ENCODE measurements at places on chromosomes 3 and 15.

DNA sequence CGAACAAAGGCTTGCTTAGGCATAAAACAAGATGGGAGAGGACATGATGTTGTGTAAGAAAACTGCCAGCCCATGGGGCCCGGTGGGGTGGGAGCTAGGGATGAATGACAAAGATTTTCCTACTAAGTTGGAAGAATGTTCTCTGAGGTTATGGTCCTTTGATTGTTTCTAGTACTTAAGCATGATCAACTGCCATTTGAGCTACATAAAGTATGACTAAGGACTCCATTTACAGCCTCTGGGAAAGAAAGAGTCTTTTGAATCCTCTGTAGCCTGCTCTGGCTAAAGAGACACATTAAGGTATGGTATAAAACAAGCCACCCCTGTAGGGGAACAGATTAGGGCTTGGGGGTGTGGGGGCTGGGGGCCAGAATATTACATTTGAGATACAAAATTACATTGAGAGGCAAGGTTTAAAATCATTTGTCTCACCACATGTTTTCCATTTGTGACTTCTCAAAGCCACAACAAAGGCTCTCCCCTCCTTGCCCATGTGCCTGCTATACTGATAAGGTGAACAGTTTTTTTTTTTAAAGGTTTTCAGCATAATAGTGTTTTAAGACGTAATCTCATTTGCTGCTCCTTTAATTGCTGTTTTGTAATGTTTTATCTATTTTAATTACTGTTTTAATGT is 323.4 kb downstream of the CHST2 start:
- DNase-seq = no peak

DNA sequence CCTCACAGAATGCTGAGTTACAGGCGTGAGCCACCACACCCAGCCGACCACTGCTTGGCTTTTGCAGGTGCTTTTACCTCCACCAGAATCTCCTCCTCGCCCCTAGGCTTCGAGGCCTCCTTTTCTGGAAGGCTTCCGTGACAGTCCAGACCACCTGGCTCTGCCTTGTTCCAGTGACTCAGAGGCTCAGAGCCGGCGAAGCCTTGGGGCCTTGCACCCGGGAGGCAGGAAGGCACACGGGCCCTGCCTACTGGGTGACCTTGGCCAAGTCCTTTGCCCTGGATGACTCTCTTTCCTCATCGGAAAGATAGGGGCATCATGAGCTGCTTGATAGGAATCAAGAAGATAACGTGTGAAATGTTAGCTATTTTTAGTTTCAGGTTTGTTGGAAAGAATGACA is 31.3 kb upstream of the FURIN start:
- peak; percentile 80 for DNase-seq

- DNase-seq = no peak
Observed at GRCh38 chr3:84961521-84962255, 2.9 kb downstream of the CADM2 start.

DNA sequence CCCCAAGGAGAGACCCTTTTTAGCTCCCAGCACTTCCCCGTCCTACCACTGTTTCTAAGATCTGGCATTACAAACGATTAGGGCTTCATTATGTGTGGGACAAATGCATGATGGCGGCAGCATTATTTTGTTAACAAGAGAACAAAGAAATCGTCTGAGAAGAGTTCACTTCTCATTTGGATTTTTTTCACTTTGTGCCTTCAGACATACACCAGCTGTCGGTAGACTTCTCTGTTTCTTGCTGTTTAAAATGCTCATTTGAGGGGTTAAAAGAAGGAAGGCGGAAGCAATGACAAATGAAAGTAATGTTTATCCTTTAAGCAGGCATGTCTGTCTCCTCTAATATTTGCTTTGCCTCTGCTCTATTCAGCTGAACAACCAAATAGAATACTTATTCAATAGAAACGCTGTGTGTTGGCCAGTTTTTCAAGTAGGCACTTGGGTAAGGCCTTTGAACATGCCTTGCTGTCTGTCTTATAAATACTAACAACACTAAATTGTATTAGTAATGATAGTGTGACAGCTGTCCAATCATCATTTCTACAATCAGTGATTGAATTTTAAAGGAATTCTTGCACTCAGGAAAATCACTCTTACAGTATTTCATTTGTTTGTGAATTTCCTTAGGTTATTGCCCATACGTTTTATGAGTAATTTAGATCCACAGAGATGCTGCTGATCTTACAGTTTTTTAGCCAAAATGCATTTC is 382.4 kb downstream of the IL5RA start:
- DNase-seq = no peak

GRCh38 chr3:72129501-72130094 is 344.6 kb upstream of the PROK2 start:
- DNase-seq = no peak

DNA sequence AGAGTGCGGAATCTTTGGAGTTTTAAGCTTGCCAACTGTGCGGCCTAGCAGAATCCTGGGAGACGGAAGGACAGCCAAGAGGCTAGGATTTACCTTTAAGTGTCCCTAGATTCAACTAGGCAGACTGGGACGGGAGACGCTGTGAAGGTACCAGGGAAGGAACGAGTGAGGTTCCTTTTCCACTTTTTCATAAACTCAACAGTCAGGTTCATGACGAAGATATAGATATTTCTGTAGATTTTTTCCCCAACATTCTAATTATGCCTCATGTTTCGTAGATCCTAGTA is 564 bp upstream of the GABPB1 start:
- DNase-seq = no peak

DNA sequence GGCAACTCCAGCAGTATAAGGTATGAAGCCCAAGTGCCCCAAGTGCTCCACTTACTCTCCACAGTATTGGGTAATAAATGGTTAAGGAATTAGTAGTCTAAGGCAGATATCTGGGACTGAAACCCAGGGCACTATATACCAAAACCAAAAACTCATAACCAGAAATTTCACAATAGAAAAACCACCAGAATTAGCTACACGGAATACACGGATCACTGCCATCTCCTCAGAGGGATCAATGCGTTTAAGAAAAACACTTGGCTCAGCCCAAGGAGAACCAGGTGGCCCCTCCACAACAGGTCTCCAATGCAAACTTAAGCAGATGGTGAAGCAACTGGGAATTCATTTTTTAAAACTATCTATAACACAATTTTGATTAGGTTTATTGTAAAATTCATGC is 83.6 kb downstream of the FAIM start:
- no peak for DNase-seq

- DNase-seq = peak; percentile 44
Observed at GRCh38 chr3:17894434-17895060, 152.1 kb upstream of the TBC1D5 start.

DNA sequence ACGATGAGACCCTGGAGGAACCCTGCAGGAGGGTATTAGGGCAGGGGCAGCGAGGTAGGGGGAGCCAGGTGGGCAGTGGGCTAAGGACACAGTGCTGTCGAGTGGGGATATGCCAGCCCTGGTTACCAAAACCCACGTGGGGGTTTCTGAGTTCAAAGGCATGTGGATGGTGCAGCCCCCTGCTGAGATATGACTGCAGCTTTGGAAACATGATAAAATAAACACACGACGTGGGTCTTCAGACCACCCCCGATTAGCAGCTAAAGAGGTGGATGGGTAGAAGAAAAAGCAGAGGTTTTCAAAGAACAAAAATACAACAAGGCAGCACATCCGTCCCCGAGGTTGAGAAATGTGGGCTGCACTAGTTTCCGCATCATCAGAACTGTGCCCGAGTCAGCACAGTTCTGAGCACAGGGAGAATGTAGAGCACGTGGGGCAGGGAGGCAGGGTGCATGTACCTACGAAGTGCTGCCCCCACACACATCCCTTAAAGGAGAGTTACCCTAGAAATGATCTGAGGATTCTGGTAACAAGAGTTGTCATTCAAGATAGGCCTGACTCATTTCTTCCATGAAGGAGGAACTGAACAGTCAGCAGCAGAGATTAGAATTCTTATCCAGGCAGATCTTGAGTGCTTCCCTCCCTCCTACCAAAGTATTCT is 121.3 kb downstream of the RPLP1 start:
- peak; percentile 59 for DNase-seq

GRCh38 chr3:197880491-197881269 is 69.3 kb upstream of the RPL35A start:
- DNase-seq = no peak

DNA sequence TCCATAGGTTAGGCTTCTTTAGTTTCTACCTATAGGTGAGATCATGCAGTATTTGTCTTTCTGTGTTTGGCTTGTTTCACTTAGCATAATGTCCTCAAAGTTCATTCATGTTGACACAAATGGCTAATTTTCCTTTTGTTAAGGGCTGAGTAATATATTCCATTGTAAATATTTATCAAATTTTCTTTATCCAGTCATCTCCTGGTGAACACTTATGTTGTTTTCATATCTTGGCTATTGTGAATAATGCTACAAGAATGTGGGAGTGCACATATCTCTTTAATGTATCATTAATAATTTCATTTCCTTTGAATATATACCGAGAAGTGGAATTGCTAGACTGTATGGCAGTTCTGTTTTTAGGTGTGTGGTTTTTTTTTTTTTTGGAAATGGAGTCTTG is 250.9 kb upstream of the SEMA6D start:
- no peak for DNase-seq

GRCh38 chr3:152910966-152911365 is 76.0 kb downstream of the P2RY1 start:
- no peak for DNase-seq

GRCh38 chr3:174613173-174613572 is 246.0 kb upstream of the NAALADL2 start:
- no peak for DNase-seq

DNA sequence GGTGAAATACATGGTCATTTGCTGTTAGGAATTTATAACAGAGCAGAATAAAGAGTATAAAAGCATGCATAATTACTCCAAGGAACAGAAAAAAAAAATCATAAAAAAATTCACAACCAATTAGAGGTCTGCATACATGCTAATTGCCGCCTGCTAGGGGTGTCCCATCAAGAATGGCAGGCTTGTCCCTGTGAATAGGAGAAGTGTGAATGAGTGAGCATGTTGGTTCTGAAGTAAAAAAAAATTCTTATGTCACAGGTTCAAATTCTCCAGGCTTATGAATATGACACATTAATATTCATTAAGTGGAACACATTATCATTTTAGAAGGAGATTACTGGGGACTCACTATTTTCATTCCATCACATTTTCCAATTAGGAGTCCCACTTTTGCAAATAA is 822.7 kb downstream of the NTRK3 start:
- no peak for DNase-seq

DNA sequence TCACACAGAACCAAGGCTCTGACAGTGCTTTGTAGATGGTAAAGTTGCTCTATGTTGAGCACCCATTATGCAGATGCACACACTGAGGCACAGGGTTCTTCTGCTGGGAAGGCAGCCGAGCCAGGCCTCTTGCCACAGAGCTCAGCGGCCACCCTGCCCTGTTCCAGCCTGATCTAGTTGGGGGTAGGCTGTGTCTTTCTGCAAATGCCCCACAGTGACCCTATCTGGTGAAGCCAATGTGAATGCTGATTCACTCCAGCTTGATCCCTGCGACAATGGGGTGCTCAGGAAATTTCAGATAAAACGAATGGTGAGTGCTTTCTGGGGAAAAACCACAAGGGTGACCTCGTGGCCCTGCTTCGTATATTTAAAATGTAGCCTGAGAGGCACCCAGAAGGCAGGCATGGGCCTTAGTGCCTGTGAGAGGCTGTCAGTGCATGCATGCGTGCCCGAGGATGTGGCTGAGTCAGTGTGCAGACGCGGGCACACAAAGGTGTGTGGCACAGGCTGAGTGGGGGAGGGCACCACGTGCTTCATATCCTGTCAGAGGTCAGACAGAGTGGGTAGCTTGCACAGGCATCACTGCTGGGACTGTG is 85.7 kb downstream of the ATP2B2 start:
- DNase-seq = peak; percentile 52

DNA sequence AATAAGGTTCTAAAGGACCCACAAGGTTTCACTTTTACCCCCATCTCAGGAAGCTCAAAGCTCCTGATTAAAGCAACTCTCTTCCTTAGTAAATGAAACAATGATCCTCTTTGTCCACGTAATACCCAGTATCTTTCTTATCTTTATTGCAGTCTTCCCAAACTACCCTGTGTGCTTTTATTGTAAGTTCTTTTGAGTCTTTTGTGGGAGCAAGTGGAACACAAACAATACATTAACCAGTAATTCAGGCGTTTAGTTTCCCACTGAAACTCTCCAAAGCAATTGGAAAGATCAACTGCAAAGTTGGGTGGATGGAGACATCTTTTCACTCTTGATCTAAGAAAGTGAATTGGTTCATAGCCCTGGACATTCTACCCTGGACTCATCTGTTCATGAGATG is 240.0 kb downstream of the ZNF621 start:
- no peak for DNase-seq

DNA sequence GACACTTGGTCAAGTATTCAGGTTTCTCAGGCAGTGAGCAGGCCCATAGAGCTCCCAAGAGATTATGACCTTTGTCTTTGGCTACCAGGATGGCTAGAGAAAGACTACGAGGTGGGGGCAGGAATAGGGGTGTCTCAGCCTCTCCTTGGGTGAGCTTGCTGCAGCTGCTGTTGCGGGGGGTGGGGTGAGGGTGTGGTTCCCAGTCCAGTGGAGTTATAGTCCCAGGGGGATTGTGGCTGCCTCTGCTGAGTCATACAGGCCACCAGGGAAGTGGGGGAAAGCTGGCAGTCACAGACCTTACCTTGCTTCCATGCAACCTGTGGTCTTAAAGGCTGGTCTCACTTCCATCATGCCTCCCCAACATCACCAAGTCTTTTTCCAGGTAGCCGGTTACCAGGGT is 31.7 kb downstream of the ATP2C1 start:
- no peak for DNase-seq

- no peak for DNase-seq
Observed at GRCh38 chr3:184117636-184118035, 17.5 kb upstream of the EIF2B5 start.

GRCh38 chr3:67414740-67415139 is 239.7 kb downstream of the SUCLG2 start:
- no peak for DNase-seq

- no peak for DNase-seq
Observed at GRCh38 chr3:112297714-112298113, 3.7 kb upstream of the SLC9C1 start.

DNA sequence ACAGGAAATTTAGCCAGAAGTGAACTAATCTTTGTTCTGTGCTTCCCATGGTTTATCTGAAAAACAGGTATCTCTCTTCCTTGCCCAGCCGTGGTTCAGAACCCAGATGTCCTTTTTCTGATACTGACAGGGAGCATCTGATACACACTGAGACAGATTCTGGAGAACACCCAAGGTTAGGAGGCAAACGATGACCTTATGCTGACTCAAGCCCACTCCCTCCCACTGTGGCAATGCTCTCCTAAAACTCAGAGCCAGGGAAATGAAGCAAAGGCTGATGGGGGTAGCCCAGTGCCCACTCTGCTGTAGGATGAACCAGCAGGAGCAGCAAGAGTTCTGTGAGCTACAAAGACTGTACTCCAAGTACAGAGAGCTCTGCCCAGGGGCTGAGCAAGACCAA is 225.1 kb downstream of the NTRK3 start:
- no peak for DNase-seq

- no peak for DNase-seq
Observed at GRCh38 chr3:189947948-189948723, 172.6 kb downstream of the P3H2 start.

GRCh38 chr15:78334845-78335244 is 5.3 kb upstream of the CRABP1 start:
- no peak for DNase-seq

- DNase-seq = no peak
Observed at GRCh38 chr15:79609506-79609905, 177.4 kb downstream of the MINAR1 start.

GRCh38 chr3:127982155-127982554 is 67.1 kb downstream of the KBTBD12 start:
- DNase-seq = no peak

- no peak for DNase-seq
Observed at GRCh38 chr3:30567139-30567753, 39.2 kb upstream of the TGFBR2 start.
